ENCODE measurements at places on chromosomes 4 and X. TPM values are rescaled to one million over a fixed set of nuclear protein-coding genes. Genes with fewer than 3 reads are reported as not detected.

Gene PNMA6A
- 0.25 TPM for total RNA-seq

Gene CT45A5
- total RNA-seq: not detected

Gene PHOX2B
- not detected for total RNA-seq

GRCh38 chr4:79253924-79254323 is 71.9 kb downstream of the NAA11 start:
- DNase-seq: no peak
- no peaks in the 10 kb centered on the region for H3K27me3 ChIP-seq
- H3K36me3 ChIP-seq: no peaks in the 10 kb centered on the region
- H3K4me3 ChIP-seq: no peak overlapping the region
- no peaks in the 10 kb centered on the region for H3K4me1 ChIP-seq

GRCh38 chr4:6546681-6547447 is 28.1 kb upstream of the MAN2B2 start:
- H3K27ac ChIP-seq: no peak overlapping the region
- no peak overlapping the region for H3K4me3 ChIP-seq
- DNase-seq: peak; percentile 18
- peaks cover 29% of the 10 kb centered on the region for H3K27me3 ChIP-seq

DNA sequence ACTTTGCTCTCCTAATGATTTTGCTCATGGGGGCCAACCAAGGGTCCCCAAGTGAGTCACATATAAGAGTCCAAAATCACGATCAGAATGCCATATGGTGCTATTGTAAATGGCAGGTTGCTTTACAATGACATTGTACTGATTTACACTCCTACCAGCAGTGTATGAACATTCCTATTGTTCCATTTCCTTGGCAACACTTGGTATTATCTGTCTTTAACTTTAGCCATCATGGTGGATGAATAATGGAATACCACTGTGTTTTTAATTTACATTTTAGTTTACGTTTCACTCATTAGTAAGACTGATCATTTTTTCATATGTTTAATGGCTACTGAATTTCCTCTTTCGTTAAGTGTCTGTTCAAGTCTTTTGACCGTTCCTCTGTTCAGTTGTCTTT is 96.5 kb downstream of the NYX start:
- no peak overlapping the region for H3K4me3 ChIP-seq
- no peak for DNase-seq
- no peaks in the 10 kb centered on the region for H3K4me1 ChIP-seq
- H3K27me3 ChIP-seq: no peaks in the 10 kb centered on the region
- H3K36me3 ChIP-seq: peaks cover 17% of the 10 kb centered on the region

DNA sequence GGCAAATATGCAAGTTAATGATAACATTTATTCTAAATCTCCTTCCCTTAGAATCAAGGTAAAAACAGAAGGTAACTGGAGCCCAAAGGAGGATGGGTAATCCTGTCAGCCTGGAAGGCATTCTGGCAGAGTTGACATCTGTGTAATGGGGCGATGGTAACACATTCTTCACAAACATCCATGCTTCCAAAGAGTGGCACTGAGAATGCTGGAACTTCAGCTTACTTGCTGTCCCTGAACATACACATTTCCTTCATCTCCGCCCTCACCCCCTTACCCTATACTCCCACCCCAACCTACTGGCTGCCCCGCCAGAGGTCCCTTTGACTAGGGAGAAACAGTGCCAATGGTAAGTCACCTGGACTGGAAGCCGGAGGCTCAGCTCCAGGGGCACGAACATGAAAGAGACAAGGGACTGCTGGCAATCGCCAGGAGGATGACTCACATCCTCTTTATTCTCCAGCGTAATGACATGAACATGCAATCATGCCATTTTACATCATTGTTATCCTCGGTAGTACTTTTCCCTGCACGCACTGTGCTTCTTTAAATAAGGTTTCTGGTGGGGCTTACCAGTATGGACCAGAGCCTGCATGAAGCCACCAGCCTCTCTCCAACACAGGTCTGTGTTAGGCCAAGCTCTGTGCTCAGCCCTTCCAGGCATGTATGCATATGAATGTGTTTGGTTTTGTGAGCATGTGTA is 694.2 kb upstream of the TENM3 start:
- H3K27ac ChIP-seq: no peak overlapping the region
- H3K4me3 ChIP-seq: no peak overlapping the region
- DNase-seq: no peak
- no peaks in the 10 kb centered on the region for H3K27me3 ChIP-seq

Gene ANKRD50
- 0.36 TPM for total RNA-seq

DNA sequence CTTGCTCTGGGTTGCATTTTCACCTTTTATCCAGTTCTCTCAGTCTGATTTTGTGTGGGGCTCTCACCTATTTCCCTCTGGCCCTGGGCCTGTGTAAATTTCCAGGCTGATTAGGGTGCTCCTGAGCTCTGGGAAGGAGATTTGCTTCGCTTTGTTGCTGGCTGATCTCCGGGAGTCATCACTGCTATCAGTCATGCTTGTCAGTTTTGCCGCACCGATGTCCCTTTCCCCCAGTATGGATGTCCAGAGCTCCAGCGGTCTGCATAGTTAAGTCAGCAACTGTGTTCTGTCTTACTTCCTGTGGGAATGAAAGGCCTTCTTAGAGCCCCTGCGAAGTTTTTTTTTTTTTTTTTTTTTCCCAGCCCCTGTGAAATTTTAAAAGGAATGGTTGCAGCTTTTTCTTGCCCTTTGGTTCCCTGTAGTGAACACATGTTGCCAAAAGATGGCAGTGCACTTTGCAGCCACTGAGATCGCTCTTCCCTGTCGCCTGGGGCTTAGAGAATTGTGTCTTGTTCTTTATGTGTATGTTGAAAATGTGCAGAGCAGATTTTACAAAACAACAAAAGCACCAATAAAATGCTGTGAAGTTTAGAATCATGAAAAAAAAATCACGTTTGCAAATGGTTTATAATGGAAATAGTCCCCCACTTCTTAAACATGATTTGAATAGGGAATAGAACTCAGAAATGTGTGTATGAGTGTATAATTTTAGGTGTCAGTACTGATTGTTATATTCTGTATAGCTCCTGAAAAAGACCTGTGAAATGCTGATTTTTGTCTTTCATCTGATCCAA is 109.1 kb upstream of the SLC4A4 start:
- H3K36me3 ChIP-seq: no peaks in the 10 kb centered on the region
- DNase-seq: no peak
- no peaks in the 10 kb centered on the region for H3K27me3 ChIP-seq
- H3K4me1 ChIP-seq: no peaks in the 10 kb centered on the region
- no peak overlapping the region for H3K4me3 ChIP-seq

Measured in CD4-positive, alpha-beta T cell (primary cell).